ENCODE measurements at places on chromosomes 16 and 17. TPM values are rescaled to one million over a fixed set of nuclear protein-coding genes. Genes with fewer than 3 reads are reported as not detected.

The PCTP gene
- polyA plus RNA-seq = 1.9 TPM

The RND2 gene
- 0.05 TPM for polyA plus RNA-seq

The DRG2 gene
- 47.8 TPM for polyA plus RNA-seq

The TGFB1I1 gene
- polyA plus RNA-seq = 0.59 TPM

The RBFOX1 gene
- polyA plus RNA-seq = not detected

The GDPD3 gene
- not detected for polyA plus RNA-seq

The CCDC78 gene
- 0.74 TPM for polyA plus RNA-seq

The WSCD1 gene
- not detected for polyA plus RNA-seq

The ST3GAL2 gene
- 9.7 TPM for polyA plus RNA-seq

The SNN gene
- 60.9 TPM for polyA plus RNA-seq

The PIMREG gene
- not detected for polyA plus RNA-seq

The SRL gene
- polyA plus RNA-seq = not detected
